CD4-positive, alpha-beta T cell treated with Interleukin-6 at 100 ng/mL for 8 hours (primary cell): ENCODE measurements at places on chromosomes 1 and 21.

GRCh38 chr1:4687943-4688342 lies 33.5 kb downstream of the AJAP1 start:
- DNase-seq = no peak

DNA sequence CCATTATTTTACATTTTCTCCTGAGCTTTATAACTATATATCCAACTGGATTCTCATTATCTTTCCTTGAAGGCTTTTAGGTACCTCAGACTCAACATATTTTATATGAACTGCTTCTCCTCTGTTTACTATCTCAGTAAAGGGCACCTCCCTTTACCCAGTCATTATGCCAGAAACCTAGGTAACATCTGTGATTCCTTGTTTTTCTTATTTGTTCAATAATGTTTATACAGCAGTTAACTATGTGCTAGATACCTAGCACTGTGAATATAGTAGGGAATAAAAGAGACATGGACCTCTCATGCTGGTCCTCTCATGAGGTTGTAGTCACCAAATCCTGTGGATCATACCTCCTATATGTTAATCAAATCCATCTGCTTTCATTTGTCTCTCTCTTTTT lies 25.6 kb downstream of the PPP1R12B start:
- no peak for DNase-seq

- no peak for DNase-seq
Measured at GRCh38 chr1:231919239-231919885, 292.8 kb downstream of the DISC1 start.

GRCh38 chr1:44110916-44111315 lies 7.7 kb upstream of the KLF17 start:
- no peak for DNase-seq

GRCh38 chr1:243902100-243902499 lies 52.1 kb upstream of the AKT3 start:
- no peak for DNase-seq

GRCh38 chr1:46369542-46370213 lies 24.4 kb upstream of the FAAH start:
- no peak for DNase-seq

- no peak for DNase-seq
Measured at GRCh38 chr1:192225266-192225665, 67.0 kb downstream of the RGS18 start.

- no peak for DNase-seq
Measured at GRCh38 chr1:245085508-245086095, 69.2 kb upstream of the KIF26B start.

DNA sequence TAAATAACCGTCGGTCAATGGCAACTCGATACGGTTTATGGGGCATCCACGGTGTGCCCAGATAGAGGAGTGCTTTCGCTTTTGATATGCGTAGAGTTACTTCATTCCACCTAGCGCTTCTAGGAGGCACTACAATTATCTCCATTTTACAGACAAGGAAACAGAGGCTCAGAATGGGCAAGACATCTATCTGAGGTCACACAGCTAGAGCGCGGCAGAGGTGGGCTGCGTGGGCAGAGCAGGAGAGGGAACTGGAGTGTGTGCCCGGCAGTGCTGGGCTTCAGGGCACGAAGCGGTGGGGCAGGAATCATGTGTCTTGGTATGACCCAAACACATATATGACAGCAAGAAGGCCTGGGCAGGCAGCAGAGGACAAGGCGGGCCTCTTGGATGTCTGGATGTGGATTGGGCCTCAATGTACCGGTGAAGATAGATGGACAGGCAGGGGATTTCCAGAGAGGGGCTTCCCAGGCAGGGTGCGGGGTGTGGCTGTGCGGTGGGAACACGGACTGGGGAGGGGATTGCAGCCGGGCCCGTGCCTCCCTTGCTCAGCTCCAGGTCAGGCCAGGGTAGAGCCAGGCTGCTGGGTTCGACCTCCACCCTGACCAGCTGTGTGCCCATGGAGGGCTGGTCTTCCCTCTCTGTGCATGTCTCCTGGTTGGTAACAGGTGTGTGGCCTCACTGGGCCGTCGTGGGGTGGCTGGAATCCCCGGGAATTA lies 21.2 kb downstream of the TP73 start:
- no peak for DNase-seq

- no peak for DNase-seq
Measured at GRCh38 chr1:201229095-201229494, 38.5 kb downstream of the IGFN1 start.

DNA sequence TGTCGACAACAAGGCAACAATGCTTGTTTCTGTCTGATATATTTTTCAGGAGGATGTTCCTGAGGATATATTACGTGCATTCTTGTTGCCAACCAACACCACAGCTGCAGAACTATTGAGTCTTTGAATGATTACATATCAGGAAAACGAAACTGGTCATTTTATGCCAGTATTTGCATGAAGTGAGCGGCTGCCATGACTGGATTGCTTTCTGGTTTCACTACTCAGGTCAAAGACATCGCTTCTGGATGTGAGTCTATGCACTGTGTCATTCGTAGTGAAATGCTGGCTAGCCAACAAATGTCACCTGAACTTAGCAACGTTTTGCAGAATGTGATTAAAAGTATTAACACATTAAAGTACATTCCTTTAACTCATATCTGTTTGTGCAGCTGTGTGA lies 35.8 kb upstream of the OLFM3 start:
- DNase-seq = no peak

- DNase-seq = no peak
Measured at GRCh38 chr1:64915381-64916274, 50.7 kb downstream of the JAK1 start.
